Ovary (tissue), 10 donors: ENCODE measurements at places on chromosomes 12 and 14. TPM values are rescaled to one million over a fixed set of nuclear protein-coding genes. Genes with fewer than 3 reads are reported as not detected.

ITGA7 gene
- polyA plus RNA-seq, result 38.3 TPM

- peaks cover 5% of the 10 kb centered on the region for H3K4me1 ChIP-seq
- H3K4me3 ChIP-seq, result peak overlapping the region; percentile 48
Measured at GRCh38 chr12:26126340-26127284, 1.8 kb upstream of the BHLHE41 start.

- no peaks in the 10 kb centered on the region for H3K36me3 ChIP-seq
- H3K27me3 ChIP-seq, result no peaks in the 10 kb centered on the region
- no peak overlapping the region for H3K4me3 ChIP-seq
Measured at GRCh38 chr12:121574025-121574424, 6.8 kb downstream of the KDM2B start.

DNA sequence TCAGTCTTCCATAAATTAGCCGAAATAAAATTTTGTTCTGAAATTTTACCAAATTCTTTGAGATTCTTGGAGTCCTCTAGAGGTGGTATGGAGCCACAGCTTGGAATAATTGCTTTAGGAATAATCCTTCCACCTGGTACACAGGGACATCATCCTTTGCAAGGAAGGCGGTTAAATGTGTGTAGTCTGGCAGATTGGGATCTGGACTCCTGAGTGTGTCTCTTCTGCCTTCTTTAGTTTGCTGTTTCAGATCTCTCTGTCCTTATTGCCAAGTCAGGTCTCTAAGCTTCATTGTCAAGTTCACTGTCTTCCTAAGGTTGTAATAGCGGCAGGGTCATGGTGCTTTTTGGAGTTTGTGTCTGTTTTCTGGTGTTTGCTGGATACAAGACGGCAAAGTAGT is 393.9 kb upstream of the RGS6 start:
- peaks cover 6% of the 10 kb centered on the region for H3K4me1 ChIP-seq
- no peak overlapping the region for H3K4me3 ChIP-seq
- no peaks in the 10 kb centered on the region for H3K36me3 ChIP-seq
- no peak for DNase-seq

- DNase-seq, result no peak
- H3K27me3 ChIP-seq, result no peaks in the 10 kb centered on the region
- H3K4me3 ChIP-seq, result no peak overlapping the region
- no peak overlapping the region for H3K27ac ChIP-seq
- no peaks in the 10 kb centered on the region for H3K4me1 ChIP-seq
Measured at GRCh38 chr14:99081880-99082279, 190.1 kb downstream of the BCL11B start.
